ENCODE measurements at places on chromosomes 13 and 19.
A peak's percentile ranks its signal among the peaks of the same experiment; 100 is the strongest.

DNA sequence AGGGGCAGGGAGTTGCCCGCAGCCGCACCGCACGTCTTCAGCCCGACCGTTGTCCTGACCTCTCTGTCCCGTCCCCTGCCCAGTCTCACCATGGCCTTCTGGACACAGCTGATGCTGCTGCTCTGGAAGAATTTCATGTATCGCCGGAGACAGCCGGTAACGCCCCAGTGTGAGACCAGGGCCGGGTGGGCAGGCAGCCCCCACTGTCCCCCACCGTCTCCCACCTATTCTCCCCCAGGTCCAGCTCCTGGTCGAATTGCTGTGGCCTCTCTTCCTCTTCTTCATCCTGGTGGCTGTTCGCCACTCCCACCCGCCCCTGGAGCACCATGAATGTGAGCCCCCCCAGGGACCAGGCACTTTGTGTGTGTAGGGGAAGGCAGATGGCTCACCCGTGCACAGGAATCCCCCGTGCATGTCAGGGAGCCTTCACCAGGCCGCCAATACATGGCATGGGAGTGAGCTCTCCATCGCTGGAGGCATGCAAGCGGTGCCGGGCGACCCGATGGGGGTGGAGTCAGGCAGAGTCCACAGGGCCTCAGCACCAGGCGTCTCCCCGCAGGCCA is 1.4 kb downstream of the ABCA7 start:
- no peak for DNase-seq

- no peak for DNase-seq
These were observed 19.5 kb upstream of the ALOX5AP start for GRCh38 chr13:30715837-30716236.

- no peak for DNase-seq
These were observed 127.0 kb upstream of the GPR12 start for GRCh38 chr13:26887594-26887993.

DNA sequence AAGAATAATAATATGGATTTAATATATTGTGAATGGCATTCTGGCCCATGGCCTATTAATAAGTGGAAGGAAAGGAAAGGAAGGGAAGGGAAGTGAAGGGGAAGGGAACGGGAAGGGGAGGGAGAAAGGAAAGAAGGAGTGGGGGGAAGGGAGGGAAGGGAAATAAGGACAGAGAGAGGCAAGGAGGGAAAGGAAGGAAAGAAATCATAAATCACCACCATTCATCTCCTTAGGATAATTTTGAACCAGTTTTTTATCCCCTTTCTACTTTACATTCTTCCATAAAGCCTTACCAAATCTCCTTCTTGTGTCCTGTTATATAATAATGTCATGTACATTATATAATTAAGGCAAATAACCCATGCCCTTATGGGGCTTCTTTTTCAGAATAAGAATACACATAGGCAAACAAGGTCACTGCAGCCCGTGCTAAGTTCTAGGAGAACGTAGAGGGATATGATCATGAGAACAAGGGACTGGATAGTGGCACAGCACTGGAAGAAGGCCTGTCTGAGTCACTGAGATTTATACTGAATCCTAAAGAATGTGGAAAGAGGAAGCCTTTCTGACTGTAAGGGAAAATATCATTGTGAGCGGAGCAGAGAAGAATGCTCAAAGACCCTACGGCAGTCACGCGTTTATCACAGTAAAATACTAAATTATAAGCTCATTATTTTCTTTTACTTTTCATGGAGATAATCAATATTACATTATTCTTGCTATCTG is 444.5 kb upstream of the GPC6 start:
- no peak for DNase-seq

DNA sequence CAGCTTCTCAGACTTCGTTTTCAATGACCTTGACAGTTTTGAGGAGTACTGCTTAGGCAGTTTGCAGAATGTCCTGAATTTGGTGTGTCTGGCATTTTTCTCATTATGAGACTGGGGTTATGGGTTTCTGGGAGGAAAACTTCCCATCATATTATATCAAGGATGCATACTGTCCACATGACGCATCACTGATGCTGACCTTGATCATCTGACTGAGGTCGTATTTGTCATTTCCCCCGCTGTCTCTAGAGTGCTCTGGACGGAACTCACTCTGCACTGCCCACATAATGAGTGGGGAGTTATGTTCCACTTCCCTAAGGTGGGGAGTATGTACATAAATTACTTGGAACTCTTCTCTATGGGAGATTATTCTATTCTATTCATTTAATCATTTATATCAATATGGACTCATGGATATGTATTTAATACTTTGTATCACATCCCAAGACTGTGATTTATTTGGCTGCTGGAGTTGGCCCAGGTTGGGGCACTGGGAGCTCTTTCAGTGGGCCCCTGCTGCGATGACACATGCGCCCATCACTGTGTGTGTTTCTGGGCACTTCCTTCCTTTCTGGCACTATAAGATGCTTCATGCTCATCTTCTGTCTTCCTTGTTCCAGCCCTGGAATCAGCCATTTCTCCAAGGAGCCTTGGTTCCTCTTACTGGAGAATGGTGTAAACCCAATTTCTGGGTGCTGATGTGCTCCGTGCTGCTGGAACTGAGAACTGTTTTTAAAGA is 138.6 kb downstream of the MIPEP start:
- DNase-seq: peak; percentile 89

GRCh38 chr19:8654591-8655339 is 24.3 kb downstream of the NFILZ start:
- DNase-seq: peak; percentile 62

DNA sequence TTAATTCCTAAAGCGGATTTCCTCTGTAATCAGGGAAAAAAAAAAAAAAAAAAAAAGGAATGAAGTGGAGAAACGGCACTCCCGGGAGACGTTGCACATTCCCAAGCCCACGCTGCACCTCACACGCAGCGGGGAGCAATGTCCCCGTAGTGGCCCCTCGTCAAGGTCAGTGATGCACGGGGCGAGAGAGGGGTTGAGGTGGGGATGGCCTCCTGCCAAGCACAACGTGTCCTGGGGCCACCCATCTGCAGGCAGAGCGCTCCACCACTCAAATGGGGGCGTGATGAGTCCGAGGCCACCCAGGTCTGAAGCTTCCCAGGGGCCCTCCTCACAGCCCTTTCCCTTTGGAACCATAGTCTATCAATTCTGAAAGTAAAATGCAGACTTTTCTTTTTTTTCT is 15.1 kb downstream of the PLK5 start:
- DNase-seq: no peak
